ENCODE measurements at places on chromosomes 12 and 14. TPM values are rescaled to one million over a fixed set of nuclear protein-coding genes. Genes with fewer than 3 reads are reported as not detected.
A peak's percentile ranks its signal among the peaks of the same experiment; 100 is the strongest.

The CIROP gene
- total RNA-seq = not detected

GRCh38 chr12:125185740-125186470, 120.7 kb downstream of the AACS start:
- no peak within 1 kb of the TSS for H3K27ac ChIP-seq
- H3K27me3 ChIP-seq = peaks cover 54% of the 10 kb centered on the region
- DNase-seq = peak; percentile 73
- H3K4me3 ChIP-seq = no peak within 1 kb of the TSS

The SPSB2 gene
- 2.6 TPM for total RNA-seq

- no peak for DNase-seq
- no peaks in the 10 kb centered on the region for H3K36me3 ChIP-seq
- H3K27me3 ChIP-seq = peaks cover 18% of the 10 kb centered on the region
- H3K27ac ChIP-seq = no peak overlapping the region
- H3K4me3 ChIP-seq = no peak overlapping the region
- no peaks in the 10 kb centered on the region for H3K4me1 ChIP-seq
Observed at GRCh38 chr14:24889843-24890242, 160.1 kb downstream of the STXBP6 start.

DNA sequence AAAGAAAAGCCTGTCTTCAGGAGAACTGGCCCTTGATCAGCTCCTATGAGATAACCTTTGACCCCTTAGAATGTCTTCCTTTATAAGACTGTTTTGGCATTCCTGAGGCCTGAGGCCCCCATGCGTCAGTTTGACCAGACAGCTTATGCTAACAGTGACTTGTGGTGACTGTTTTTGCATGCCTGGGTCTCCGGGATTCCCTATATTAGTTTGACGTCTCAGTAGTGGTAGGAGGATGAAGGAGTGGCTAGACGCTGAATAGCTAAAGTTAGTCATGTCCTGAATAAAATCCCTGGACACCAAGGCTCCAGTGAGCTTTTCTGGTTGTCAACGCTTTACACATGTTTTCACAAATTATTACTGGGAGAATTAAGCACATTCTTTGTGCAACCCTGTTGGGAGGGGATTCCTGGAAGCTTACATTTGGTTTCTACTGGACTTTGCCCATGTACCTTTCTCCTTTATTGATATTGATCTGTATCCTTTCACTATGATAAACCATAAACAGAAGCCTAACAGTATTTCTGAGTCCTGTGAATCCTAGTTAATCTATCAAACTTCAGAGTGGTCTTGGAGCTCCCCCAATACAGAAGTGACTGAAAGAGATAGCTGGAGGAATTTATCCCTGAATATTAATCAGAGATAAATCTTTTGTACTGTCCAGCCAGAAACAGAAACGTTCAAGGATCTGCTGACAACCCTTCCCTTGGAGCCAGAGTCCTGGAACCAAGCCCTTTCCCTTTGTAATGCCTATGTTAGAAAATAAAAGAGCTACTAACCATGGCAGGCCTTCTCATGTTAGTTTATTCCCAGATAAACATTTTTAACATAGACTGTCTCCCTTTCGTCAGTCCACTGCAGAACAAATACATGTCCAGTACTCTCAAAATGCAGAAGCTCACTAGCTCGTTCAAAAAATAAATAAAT, 479.2 kb downstream of the RPS29 start:
- no peak overlapping the region for H3K4me3 ChIP-seq
- no peak for DNase-seq
- H3K27ac ChIP-seq = no peak overlapping the region
- H3K4me1 ChIP-seq = no peaks in the 10 kb centered on the region

All from activated naive CD4-positive, alpha-beta T cell treated with anti-CD3 and anti-CD28 coated beads for 36 hours (primary cell).